ENCODE measurements at places on chromosomes 1 and 21. TPM values are rescaled to one million over a fixed set of nuclear protein-coding genes. Genes with fewer than 3 reads are reported as not detected.

DNA sequence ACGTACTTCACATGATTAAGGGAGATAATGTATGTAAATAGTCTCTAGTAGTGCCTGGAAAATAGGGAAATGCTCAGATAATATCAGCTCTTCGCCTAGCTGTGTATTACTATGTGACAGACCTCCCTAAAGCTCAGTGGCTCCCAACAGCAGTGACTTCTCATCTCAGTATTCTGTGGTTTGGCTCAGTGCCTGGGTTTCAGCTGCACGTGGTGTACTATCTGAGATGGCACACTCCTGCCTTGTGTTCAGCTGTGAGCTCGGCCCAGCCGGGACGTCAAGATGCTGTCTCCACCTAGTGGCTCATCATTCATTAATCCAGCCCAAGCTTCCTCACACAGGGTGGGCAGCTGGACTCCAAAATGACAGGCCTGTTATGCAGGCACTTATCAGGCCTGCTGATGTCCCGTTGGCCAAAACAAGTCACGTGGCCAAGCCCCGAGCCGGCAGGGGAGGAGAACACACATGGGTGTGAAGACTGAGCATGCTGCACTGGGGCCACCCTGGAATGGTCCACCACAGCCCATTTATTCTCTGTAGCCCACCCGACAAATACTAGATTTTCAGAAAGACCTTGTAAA, 17.8 kb downstream of the SLFNL1 start:
- H3K36me3 ChIP-seq = peaks cover 91% of the 10 kb centered on the region
- no peaks in the 10 kb centered on the region for H3K27me3 ChIP-seq
- DNase-seq = peak; percentile 98

The FNDC5 gene
- 1.3 TPM for total RNA-seq

The KRTAP19-3 gene
- total RNA-seq = not detected

DNA sequence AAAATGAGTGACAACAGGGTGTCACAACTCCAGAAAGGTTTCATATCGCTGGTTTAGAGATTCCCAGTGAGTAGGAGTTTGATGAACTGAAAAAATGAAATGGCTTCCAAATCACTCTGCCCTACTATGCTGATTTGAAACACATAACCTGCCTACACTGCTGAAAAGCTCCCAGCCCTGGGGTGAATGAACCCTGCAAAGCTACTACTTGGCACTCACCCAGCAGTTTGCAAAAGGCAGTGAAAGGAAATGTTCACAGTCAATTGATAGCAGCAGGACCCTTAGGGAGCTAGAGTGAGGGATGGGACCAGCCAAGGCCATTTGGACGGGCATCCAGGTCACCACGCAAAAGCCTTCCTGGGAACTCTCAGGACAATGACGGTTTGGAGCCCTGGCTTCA, 44.4 kb upstream of the SRP9 start:
- H3K4me1 ChIP-seq = peaks cover 4% of the 10 kb centered on the region
- no peak overlapping the region for H3K4me3 ChIP-seq
- H3K36me3 ChIP-seq = no peaks in the 10 kb centered on the region
- peak; percentile 24 for DNase-seq
- H3K27ac ChIP-seq = no peak overlapping the region

- no peaks in the 10 kb centered on the region for H3K36me3 ChIP-seq
- H3K27me3 ChIP-seq = no peaks in the 10 kb centered on the region
- H3K4me3 ChIP-seq = no peak overlapping the region
- no peak for DNase-seq
- H3K4me1 ChIP-seq = peaks cover 27% of the 10 kb centered on the region
Measured at GRCh38 chr1:67753776-67754525, 69.0 kb downstream of the GADD45A start.
